ENCODE measurements at places on chromosomes 2 and 18.
A peak's percentile ranks its signal among the peaks of the same experiment; 100 is the strongest.

DNA sequence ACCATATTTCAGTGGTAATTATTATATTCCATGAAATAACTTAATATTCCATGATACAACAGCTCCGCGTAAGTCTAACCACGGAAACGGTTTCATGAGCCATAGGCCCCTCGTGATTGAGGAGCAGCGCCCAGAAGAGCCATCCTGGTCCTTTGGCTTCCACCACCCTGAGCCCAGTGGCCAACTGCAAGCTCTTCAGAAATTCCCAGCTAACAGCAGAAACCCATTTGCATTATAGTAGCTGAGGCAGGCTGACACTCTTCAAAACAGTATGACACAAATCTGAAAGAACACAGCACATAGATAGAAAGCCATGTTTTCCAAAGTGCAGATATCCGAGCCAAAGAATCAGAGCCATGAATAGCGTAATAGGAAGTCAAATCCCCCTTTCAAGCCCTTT, 120.9 kb upstream of the NFATC1 start:
- DNase-seq, result no peak

GRCh38 chr2:237556773-237557632, 9.4 kb upstream of the PRLH start:
- DNase-seq, result no peak

DNA sequence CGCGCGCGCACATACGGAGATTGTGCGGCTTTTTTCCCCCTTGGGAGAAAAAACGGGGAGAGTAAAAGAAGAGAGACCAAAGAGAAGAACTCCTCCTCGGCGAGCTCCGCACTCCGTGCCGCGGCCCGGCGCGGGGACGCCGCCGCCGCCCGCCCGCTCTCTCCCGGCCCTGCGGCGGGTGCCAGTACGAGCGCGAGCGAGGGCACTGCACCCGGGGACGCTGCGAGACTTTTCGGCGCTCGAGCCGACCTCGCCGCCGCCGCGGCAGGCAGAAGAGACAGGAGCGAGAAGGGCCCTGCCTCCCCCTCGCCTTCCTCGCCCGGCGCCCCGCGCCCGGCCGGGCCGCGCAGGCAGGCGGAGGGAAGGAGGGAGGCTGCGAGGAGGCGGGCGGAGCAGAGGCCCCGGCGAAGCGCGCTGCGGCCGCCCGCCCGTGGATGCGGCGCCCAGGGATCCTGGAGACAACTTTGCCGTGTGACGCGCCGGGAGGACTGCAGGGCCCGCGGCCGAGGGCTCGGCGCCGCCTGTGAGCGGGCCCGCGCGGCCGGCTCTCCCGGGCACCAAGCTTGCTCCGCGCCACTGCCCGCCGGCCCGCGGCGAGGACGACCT, 857 bp upstream of the INHBB start:
- no peak for DNase-seq

GRCh38 chr2:186572705-186573104, 17.2 kb upstream of the ITGAV start:
- DNase-seq, result no peak

- no peak for DNase-seq
Measured at GRCh38 chr2:241040081-241040803, 41.8 kb downstream of the SNED1 start.

GRCh38 chr2:69827796-69828540, 1.5 kb upstream of the GMCL1 start:
- DNase-seq, result no peak

GRCh38 chr2:112048887-112049286, 6.2 kb upstream of the TMEM87B start:
- no peak for DNase-seq

GRCh38 chr2:161796192-161796591, 172.0 kb downstream of the SLC4A10 start:
- no peak for DNase-seq

- no peak for DNase-seq
Measured at GRCh38 chr2:227260041-227260440, 65.0 kb upstream of the MFF start.

DNA sequence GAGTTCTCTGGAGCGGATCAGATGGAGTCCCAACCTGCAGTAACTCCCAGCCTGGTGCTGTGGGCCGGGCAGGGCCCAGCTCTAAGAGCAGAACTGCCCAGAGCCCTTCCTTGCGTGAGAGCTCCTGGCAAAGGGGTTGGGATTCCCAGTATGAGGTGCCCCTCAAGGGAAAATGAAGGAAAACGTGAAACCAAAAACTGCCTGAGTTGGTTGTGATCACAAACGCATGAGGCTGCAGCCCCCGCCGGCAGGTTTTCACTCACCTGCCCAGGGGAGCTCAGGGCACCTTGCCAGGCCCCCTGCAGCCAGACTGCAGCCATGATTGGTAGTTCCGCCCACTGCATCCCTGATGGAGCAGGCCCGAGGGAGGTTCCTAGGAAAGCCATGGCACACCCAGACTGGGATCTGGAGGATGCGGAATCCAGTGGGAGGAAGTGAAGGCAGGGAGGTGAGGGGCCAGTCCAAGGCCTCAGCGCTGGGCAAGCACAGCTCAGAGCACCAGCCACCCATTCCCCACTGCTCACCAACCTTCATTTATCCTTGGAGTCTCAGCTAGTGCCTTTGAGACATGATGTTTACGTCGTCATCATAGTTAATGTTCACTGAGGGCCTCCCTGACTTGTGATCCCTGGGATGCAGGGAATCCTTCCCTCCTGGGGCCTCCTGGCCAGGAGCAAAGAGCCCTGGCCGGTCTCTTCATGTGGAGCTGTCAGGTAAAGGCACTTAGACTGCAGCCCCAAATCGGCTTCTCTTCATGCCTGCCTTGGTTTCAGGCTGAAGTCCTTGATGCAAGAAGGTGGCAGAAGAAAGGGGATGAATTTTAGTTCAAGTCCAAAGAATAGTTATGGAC, 103.2 kb downstream of the INHBB start:
- no peak for DNase-seq

DNA sequence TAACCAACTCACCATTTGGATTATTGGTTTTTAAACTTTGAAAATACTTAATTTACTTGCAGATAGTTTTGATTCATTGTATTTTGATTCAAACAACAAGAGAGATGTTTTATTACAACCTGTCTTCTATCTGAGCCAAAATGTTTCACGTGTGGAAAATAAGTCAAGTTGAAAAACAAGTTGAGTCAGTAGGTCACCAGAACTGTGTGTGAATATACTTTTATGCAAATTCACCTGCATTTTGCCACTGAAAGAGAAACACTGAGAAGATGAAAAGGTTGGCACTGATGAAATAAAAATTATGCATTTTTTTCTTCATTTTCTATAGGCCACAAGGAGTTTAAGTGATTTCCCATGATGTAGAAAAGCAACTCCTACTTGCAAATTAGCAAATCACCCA, 68.3 kb downstream of the ICOS start:
- no peak for DNase-seq

DNA sequence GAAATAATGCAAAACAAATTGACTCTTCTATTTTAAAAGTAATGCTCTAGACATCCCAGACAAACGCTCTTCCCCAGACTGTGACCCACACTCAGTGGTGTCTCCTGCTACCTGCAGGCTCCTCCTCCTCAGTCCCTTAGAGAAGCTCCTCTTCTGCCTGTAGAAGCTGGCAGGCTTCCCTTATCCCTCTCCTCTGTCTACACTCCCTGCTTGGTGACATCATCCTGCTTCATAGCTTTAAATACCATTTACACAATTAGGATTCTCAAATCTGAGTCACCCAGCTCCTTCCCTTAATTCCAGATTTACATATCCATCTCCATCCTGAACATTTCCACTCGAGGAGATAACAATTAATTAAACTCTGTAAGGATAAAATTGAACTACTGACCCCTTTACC, 167.9 kb downstream of the FBXO15 start:
- no peak for DNase-seq

DNA sequence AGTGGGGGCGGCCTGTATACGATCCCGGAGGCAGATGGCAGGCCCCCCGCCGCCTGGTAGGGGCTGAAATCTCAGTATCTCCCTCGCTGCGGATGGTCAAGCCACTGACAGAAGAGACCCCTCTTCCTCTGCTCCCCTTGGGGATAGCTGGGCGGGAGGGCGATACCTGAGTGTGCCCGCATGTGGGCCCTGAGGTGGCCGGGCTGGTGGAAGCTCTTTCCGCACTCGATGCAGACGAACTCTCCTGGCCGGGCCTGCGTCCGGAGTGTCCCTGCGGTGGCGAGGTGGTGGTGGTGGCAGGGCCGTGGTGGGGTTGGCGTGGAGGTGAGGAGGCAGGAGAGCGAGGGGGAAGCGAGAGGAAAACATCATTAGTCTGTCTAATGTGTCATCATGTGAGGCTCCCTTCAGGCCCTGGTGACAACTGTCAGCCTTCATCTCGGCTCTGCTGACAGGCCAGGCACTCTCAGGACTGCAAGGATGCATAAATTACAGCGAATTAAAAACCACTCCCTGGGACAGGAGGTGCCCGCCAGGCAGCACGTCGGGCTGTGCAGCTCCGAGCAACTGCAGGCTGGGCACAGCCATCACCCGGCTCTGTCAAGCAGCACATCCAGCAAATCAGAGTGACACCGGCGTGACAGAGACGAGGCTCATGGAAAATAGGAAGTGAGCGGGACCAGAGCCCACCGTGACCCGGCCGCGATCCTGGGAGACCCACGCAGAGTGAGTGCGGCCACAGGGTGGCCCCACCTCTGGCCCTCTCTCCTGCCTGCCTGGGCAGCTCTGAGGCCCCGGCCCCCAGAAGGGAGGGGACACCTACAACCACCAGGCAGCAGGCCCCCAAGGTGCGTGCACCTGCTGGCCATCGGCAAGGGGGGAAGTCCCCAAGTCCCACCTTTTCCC, 123.5 kb downstream of the ZNF516 start:
- no peak for DNase-seq

DNA sequence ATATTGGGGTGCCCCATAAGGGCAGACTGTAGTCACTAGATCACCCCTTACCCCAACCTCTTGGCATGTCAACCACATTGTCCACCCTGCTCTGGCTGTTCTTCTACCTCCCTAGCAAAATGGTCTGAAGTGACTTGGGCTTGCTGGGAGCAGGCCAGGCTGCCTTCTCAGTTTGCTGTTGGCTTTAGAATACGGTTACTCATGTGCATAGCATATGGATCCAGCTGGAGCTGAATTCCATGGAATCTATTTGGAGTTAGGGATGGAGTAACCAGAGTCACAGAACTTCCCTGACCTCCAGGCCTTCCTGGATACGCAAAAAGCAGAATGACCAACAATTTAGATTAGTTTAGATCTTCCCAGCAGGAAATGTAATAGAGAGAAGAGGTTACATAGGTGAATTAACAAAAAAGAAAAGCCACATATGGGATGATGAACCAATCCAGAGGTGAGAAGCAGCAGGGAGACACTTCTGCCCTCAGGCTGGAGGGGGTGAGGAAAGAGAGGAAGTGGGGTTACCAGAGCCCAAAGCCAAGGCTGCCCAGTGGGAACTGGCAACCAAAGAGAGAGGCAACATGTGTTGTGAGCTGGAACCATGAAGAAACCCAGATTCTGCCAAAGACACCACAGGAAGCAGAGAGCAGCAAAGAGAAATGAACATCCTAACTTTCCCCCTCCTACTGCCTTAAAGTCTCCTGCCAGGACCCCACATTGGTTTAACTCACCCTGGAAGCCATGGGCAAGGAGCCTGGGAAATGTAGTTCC, 26.1 kb downstream of the PKDCC start:
- no peak for DNase-seq

- no peak for DNase-seq
Measured at GRCh38 chr2:143875295-143876233, 644.4 kb downstream of the ZEB2 start.

GRCh38 chr2:66794551-66794950, 359.6 kb downstream of the MEIS1 start:
- DNase-seq, result no peak

DNA sequence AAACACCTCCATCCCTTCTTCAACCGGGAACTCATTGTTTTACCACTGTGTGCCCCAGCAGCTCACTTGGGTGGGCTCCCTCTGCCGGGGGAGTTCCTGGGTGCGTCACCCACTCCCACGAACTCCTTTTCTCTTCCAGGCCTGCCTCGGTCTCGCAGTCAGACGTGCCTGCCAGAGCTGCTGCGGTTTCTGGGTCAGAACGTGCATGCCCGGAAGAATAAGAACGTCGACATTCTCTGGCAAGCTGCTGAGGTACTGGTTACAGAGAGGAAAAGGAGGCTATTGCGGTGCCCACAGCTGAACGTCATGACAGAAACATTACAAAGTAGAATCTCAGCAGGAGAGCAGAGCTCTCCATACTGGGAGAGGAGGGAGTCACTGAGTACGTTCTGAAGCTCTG, 35.6 kb downstream of the COA5 start:
- DNase-seq, result no peak

- no peak for DNase-seq
Measured at GRCh38 chr18:63119647-63120046, 199.9 kb downstream of the BCL2 start.

DNA sequence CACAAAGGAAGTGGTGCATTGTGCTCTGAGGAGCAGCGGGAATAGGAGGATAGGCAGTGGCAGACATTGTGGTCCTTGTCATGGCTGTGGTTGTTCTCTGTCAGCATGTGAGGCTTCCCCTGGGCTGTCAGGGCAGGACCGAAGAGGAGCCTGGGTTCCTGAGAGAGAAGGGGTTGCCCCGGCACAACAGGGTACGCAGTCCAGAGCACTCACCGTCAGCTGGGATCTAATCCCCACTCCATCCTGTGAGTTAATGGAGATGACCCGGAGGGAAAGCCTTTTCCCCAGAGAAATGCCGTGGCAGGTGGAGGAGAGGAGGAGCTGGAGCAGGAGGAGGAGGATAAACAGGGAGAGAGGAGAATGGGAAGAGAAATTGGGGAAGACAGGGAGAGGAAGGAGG, 396.7 kb upstream of the HS6ST1 start:
- DNase-seq, result no peak

- peak; percentile 98 for DNase-seq
Measured at GRCh38 chr2:160869411-160869810, 290.8 kb upstream of the TANK start.

DNA sequence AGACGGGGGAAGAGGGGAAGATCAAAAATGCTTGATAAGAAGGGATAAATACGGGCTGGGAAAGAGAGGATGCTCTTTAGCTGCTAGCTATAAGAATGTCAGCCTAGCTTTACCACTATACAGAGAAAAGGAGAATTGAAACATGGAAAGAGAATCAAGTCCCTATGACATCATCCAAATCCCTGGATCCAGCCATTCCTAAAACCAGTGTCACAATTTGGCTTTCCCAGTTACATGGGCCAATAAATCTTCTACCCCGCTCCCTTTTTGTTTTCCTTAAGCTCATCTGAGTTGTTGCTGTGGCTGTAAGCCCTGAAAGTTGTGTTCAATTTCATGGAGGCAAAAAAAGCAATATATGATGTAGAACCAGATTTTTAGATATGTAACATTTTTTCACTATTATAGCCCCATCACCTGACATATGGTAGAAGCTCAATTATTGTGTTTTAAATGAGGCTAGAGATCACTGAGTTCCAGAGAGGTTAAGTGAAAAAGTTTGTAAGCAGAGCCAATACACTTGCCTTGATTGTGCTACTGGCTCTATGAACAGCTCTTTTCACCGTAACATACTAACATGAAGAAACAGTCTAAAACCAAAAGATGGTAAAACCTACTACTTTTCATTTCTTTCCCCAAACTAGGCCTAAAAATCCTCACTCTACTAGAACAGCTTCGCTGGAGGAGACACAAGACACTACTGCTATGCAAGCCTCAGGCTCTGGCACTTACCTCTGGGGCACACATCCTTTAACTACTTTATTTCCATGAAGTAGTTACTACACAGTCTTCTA, 4.3 kb downstream of the HNRNPLL start:
- DNase-seq, result no peak

- peak; percentile 84 for DNase-seq
Measured at GRCh38 chr18:56148373-56148772, 490.0 kb downstream of the TXNL1 start.

All from GM04503 (cell line).